ENCODE measurements at places on chromosomes 5 and 9.

GRCh38 chr5:151086905-151087360 lies 6.1 kb upstream of the TNIP1 start:
- no peak for DNase-seq

GRCh38 chr5:41279040-41279439 lies 65.7 kb upstream of the C6 start:
- DNase-seq: no peak

DNA sequence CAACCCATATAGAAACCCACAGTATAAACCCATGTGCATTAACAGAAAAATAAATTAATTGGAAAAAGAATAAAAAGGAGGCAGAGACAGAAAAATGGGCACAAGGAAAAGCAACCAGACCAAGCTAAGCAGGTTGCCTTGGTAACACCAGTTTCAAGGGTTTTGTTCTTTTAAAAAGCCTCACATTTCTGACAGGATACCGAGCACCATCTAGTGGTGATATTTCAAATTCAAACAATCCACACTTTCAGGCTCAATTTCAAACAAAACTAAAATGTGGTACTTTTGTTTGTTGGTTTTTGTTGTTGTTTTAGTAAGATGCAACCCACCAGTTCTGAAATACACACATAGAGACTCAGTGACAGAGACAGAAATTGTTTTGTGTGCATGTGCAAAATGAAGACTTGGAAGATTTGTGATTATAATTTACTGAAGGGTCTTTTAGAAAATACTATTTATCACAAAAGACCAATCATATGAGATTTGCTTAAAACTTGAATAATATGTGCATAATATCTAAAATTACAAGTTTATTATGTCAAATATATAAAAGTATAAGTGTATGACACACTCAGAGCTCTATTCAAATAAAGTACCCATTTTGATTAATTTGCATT lies 318.2 kb downstream of the SLCO4C1 start:
- peak; percentile 70 for DNase-seq

- no peak for DNase-seq
Measured at GRCh38 chr9:120117081-120117480, 462.9 kb downstream of the CDK5RAP2 start.

DNA sequence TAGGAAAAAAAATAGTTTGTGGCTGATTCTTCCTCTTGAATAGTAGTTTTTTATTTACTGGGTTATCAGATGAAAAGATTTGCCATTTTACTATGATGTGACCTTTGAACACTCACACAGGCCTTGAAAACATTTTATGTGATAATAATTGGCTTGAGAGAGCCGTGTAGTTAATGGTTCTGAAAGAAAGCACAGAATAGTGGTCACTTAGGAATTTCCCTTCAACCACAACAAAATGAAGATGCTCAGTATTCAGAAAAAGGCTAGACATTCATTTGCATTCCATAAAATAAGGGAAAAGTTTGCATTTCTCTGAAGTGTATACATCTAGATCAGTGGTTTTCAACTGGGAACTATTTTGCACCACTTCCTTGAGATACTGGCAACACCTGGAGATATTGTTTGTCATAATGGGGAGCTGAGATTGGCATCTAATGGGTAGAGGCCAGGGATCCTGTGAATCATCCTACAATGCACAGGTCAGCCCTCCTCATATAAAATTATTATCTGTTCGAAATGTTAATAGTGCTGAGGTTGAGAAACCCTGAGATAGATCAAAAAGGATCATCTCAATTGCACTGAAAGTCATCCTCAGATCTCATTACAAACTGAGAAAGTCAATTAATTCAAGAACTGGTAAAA lies 446.4 kb upstream of the CCNG1 start:
- DNase-seq: no peak

- no peak for DNase-seq
Measured at GRCh38 chr9:129549684-129550083, 71.2 kb downstream of the C9orf50 start.

- DNase-seq: no peak
Measured at GRCh38 chr9:105376893-105377292, 70.9 kb upstream of the FSD1L start.

- no peak for DNase-seq
Measured at GRCh38 chr9:98625728-98626127, 83.0 kb downstream of the GABBR2 start.

GRCh38 chr5:74424162-74424868 lies 216.2 kb downstream of the ENC1 start:
- DNase-seq: no peak

GRCh38 chr9:1550636-1551035 lies 464.5 kb upstream of the SMARCA2 start:
- DNase-seq: no peak

- no peak for DNase-seq
Measured at GRCh38 chr9:109861918-109862317, 81.9 kb downstream of the PALM2AKAP2 start.

- no peak for DNase-seq
Measured at GRCh38 chr9:27808864-27809263, 235.6 kb upstream of the C9orf72 start.

GRCh38 chr5:55582256-55582655 lies 47.5 kb upstream of the PLPP1 start:
- no peak for DNase-seq

DNA sequence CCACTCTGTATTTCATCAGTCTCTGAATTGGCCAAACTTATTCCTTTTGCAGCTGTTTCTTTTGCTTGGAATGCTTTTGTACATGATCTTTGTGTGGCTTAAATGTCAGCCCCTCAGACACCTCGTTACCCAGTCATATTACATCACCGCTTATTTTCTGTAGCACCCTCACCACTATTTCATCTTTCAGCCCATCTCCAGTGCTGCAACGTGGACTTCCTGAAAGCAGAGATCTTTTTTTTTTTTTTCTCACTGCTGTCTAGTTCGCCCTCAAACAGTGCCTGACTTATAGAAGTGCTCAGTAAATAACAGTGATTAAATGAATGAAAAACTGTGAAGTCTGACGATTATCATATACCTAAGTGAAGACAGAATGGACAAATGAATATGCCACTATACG lies 835 bp downstream of the SRA1 start:
- no peak for DNase-seq

DNA sequence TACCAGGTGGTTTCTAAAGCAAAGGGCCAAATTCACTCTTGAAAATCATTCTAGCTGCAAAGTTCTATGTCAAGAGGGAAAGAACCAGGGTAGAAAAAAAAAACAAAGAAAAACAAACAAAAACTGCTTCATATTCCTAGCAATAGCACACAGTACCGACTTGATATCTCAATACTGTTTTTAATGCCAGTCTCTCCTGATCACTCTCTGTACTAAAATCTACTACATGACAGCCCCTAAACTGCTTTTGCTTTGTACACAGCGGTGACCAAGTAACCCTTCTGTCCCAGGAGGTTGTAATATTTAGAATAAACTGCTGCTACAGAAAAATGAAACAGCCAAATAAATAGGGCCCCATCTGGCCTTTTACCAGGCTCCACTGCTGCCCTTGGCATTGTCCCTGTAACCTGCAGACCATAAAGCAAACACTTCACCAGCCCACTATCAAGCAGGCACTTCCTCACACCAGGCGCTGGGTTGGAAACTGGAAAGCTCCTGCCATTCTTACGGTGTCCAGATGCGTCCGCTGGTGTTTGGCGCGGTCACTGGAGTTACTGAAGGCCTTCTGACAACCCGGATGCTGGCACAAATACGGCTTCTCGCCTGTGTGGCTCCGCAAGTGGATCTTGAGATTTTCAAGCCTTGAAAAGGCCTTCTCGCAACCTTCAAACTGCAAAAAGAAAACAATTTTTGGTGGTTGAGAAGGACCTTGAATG lies 363.2 kb downstream of the GLIS3 start:
- no peak for DNase-seq

DNA sequence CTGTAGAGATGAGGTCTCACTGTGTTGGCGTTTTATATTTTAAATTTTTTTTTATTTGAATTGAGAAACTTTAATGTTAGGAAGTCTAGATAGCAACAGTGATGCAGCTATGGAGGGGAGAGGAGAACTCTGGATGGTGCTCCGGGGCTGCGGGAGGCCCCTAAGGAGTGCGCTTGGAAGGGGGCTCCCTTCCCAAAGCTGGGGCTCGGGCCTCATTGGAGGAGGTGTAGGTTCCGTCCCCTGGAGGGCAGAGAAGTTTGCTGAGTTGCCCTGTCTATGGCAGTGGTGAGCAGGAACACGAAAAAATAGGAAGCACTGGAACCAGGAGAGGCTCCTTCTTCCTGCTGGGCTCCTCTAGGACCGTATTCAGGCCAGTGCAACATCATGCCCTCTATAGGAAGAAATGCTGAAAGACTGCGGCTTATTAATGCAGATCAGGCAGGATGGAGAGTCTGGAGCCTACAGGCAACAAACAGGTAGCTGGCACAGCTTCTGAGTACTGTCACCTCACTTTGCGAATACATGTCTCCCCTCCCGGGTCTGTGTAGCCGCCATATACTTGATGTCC lies 16.1 kb downstream of the AHRR start:
- DNase-seq: peak; percentile 42

Data from NCI-H2081 (cell line).